Stimulated activated CD4-positive, alpha-beta T cell treated with anti-CD3 and anti-CD28 coated beads, Interleukin-1b, Interleukin-23, amount 100 ng/mL, for 4 hours (primary cell): ENCODE measurements at places on chromosomes 11 and 22.

DNA sequence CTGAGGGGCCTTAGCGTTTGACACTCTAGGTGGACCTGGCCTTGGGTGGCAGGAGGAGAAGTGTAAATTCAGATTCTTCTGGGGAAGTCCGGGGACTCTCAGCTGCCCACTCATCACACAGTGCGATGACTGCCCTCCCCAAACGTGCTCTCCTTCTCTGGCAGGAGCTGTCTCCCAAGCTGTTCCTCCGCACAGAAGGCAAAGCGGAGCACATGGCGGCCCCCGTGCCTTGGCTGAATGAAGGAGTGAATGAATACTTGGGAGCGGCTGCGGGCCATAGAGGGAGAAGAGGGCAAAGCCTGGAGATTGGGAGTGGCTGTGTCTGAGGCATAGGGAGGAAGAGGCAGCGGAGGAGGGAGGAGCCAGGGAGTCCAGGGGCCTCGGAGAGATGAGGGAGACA, 6.9 kb upstream of the NAA40 start:
- no peak for DNase-seq

- no peak for DNase-seq
Measured at GRCh38 chr22:30185129-30185528, 61.4 kb downstream of the LIF start.

GRCh38 chr11:65498042-65498726, 661 bp upstream of the MALAT1 start:
- DNase-seq = peak; percentile 47

GRCh38 chr11:117071344-117071787, 26.9 kb downstream of the SIK3 start:
- no peak for DNase-seq

DNA sequence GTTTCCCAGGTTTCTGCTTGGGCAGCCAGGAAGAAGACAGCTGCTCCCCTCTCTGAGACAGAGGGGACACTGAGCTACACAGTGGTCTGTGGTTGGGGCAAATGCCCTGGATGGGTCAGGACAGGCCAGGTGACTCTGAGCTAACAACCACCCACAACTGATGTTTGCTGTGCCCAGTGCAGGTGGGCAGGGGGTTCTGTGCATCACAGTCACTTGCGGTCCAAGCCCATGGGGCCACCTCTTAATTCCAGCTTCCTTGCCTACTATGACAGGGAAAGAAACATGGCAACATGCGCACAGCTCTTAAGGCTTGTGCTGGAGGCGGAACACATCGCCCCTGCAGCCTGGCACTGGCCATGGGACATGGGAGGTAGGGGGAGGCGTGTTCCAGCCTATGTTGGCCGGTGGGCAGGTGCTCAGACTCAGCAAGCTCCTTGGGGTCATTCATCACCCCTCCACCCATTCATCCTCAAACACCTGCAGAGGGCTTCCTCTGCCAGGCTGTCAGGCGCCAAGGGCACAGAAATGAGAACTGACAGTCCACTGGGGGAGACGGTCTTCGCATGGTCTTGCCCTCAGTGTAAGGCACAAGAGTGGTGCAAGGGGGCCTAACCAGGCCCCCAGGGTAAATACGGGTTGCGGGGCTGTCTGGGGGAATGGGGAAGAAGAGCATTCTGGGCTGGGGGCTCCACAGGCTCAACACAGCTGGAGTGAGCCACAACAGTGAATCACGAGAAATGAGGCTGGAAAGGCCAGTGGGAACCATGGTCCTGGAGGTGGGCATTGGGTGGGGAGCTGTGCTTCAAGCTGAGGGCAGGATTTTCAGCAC, 55.6 kb downstream of the ARFGAP3 start:
- DNase-seq = no peak

- no peak for DNase-seq
Measured at GRCh38 chr11:57301711-57302423, 22.9 kb downstream of the TNKS1BP1 start.

DNA sequence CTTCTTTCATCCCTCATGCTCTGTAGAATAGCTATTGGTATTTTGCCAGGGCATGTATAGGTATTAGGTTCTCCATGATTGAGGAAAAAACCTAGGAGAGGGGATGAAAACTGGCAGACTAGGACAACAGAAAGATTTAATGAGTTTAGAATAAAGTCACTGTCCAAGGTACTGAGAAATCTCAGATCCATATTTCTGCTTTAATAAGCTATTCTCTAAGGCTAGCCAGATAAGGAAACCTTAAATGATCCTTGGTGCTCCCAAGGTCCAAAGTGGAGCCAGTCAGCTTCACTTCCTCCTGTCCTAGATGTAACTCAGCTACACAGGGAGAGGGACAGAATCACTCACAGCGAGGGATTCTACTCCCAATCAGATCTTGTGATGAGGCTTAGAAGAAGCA, 13.7 kb upstream of the CSNK2A3 start:
- no peak for DNase-seq

DNA sequence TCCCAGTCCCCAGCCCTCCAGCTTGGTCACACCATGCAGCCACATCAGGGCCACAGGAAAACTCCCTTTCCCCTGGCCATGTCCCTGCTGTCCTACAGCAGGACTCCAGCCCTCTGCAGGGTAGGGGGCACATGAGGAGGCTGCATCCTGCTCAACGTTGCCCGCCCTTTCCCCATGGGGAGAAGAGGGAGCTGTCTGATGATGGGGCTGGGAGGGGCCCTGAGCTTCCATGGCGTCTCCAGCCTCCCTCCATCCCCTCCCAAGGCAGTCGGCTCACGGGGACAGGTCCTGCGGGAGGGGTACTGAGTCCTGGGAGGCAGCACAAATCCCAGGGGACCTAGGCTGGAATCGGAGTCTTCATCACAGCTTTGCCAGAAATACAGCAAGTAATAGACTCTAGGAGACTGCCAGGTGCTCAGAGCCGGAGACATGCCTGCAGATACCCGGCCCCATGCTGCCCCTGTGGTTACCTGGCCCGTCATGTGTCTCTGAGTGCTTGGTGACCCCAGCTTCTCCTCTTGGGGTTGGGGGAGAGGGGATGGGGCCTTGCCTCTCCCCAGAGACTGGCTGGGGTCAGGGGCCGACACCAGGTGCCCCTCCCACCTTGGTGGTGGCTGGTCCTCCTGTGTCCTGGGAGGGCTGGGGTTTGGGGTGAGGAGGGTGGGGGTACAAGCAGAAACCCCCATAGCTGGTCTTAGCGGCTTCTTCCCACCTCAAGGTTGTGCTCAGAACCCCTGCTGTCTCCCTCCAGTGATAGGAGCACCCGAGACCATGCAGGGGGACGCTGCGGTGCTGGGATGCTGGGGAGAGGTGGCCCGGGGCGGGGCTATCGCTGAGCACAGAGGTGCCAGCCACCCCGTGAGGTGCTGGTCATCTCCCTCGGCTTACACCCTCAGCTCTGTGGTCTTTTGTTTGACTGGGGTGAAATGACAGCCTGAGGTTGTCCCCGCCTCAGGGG, 2.3 kb downstream of the MRGPRE start:
- DNase-seq = no peak

DNA sequence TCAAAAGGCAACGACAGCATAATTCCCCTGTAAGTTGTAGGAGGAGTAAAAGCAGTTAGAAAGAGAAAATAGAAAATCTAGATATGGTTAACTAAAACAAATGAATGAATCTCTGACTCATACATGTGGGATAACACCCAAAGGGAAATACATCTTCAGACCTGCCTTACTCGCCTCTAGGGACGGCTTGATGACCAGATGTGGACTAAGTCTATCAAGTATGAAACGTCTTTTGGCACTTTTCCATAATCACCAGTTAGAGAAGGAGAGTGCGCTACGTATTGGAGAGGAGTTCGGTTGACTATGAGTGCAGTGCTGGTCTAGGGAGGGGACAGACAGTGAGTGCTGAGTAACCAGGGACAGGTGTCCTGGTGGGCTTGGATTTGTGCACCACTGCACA, 459.9 kb downstream of the OPCML start:
- no peak for DNase-seq
